ENCODE measurements at places on chromosomes 13 and 19.
A peak's percentile ranks its signal among the peaks of the same experiment; 100 is the strongest.

DNA sequence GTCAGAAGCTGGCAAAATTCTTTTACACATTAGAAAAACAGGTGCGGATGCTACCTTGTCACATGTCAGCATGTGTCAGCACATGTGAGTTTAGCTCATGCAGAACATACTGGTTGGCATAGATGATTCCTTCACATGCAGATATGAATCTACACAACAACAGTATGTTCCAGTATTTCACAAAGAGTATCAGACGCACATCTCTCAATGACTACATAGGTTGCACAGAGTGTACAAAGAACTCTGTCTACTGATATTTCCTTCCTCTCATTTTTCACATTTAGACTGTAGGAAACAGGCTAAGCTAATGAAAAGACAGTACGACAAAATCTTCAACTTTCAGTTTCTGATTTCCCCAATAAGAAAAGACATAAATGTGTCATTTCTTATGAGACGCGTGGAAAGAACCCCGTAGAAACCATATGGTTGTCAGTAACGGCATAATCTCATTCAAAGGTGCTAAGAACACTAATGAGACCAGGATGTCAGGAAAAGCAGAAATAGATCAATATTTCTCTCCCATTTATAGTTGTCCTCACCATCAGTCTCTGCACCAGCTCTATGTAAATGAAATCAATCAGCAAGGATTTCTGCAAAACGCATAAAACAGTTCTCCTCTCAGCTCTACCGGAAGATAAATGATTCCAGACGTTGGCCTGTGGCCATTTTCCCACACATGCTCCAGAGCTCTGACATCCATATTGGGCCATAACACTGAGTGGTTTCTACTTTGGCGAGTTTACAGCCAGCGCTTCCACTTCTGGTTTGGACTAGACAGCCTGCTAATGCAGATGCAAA lies 81.2 kb downstream of the STARD13 start:
- peak; percentile 86 for DNase-seq

- no peak for DNase-seq
Measured at GRCh38 chr13:114056205-114057013, 76.0 kb downstream of the RASA3 start.

GRCh38 chr19:16295057-16295456 lies 29.6 kb upstream of the KLF2 start:
- no peak for DNase-seq

GRCh38 chr19:51402117-51402516 lies 11.7 kb upstream of the C19orf84 start:
- no peak for DNase-seq

DNA sequence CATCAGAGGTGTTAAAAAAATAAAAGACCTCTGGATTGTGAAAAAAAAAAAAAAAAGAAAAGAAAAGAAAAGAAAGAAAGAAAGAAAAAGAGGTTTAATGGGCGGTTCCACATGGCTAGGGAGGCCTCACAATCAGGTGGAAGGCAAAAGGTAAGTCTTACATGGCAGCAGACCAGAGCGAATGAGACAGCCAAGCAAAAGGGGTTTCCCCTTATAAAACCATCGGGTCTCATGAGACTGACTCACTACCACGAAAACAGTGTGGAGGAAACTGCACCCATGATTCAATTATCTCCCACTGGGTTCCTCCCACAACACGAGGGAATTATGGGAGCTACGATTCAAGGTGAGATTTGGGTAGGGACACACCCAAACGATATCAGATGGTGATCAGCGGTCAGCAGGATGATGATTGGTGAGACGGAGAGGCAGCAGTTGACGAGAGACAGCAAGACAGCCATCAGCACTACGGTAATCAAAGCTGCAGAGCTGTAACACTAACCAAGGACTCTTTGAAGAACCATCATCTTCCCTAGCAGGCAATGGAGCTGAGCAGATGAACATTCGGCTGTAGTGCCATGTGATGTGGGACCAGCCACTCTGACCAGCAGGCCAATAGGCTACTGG lies 3.9 kb upstream of the CD209 start:
- DNase-seq = no peak

DNA sequence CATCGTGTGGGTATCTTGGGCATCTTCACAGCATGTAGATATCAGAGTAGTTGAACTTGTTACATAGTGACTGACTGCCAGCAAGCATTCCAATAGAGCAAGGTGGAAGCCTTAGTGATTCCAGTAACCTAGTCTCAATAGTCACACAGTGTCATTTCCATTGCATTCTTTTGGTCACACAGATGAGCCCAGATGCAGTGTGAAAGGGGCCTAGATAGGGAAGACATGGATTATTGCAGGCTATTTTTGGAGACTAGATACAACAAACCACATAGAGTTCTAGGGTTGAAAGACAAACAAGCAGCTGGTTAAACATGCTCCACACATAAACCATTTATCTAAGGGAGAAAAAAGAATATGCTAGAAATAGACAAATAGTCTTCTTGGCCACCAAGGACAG lies 553.5 kb downstream of the DCT start:
- no peak for DNase-seq

- DNase-seq = no peak
Measured at GRCh38 chr13:101917475-101917810, 465.0 kb downstream of the ITGBL1 start.

DNA sequence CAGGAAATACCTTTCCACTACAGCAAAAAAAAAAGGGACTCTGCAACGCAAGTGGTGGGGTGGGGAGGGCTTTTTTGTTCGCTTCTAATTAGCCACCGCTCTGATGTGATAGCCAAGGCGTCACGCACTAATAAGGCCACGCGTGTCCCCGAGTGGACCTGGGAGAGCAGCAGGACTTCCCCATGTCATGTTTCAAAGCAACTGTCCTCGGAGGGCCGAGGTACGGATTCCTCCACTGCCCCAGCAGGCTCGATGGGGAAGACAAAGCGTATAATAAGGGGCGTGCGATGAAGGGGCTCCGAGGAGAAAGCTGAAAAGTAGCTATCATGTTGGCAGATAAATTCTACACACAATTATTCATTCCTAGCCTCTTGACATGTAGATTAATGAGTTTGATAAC lies 179.7 kb upstream of the ZNF507 start:
- DNase-seq = no peak

GRCh38 chr13:46207828-46208227 lies 3.9 kb upstream of the LRRC63 start:
- no peak for DNase-seq

DNA sequence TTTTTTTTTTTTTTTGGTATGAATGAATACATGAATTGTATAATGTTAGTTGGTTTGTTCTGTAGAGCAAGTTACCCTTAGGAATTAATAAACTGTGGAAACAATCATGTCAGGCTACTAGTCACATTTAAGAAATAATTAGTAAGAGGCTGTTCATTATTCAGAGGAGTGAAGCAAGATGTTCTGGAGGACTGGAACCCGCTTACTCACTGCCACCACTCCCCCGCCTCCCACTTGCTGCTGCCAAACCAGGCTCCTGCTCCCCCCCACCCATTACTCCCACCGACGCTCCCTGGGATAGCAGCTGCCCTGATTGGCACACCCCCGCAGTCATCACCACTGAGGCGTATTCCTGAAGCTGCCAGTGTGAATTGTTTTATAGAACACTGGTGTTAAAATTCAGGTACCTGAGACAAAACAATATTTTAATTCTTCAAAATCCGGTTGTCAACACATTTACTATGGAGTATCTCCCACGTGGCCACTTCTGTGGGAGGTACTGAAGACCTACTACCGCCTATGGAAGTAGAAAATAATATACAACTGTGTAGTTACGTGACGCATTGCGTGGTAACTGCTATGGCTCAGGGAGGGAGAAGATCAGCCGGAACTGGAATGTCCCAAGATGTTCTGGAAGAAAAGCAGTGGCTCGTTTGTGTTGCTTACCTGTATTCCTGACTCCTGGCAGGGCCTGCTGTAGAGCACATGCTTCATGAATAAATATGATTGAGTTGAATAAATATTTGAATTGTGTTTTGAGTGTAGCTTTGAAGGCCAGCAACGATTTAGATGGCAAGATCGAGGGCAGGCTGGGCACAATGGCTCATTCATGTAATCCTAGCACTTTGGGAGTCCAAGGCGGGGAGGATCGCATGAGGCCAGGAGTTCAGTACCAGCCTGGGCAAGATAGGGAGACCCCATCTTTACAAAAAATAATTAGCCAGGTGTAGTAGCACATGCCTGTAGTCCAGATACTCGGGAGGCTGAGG lies 1.7 kb downstream of the DPY19L3 start:
- DNase-seq = no peak

- no peak for DNase-seq
Measured at GRCh38 chr19:23460656-23461055, 65.4 kb upstream of the ZNF91 start.
